ENCODE measurements at places on chromosomes 4 and X.

DNA sequence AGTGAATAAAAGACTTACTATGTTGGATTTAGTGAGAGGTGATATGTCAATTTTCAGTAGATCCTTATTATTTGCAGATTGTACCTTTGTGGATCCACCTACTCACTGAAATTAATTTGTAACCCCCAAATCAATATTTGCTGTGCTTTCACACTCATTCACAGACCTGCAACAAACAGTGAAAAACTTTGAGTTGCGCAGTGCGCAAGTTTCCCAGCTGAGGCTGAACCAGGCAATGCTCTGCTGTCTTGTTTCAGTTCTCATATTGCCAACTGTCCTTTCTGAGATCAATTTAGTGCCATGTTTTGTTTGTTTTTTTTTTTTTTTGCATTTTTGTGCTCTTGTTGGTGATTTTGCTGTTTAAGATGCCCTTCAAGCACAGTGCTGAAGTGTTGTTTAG lies 40.8 kb upstream of the LEF1 start:
- no peak for DNase-seq

GRCh38 chr4:81040012-81040659 lies 9.6 kb downstream of the BMP3 start:
- peak; percentile 51 for DNase-seq

DNA sequence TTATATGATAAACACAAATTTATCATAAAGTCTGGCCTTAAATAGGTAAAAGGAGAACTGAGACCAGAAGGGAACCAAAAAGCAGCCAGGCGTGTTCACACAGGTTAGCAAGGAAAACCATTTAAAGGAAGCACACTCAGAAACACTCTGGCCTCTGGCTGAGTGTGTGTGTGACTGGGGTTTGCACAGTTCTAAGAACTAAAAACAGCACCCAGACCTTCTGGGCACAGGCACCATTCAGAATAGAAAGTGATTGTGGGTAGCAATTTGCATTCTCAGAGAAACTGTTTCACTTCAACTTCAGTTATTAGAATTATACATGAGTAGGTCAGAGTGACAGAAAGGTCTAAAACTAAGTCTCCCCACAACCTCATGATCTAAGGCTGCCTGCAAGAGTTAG lies 10.0 kb downstream of the GPR82 start:
- peak; percentile 1 for DNase-seq

- DNase-seq = peak; percentile 53
Measured at GRCh38 chr4:135838889-135839288, 1637.3 kb upstream of the PABPC4L start.
